BE2C (cell line): ENCODE measurements at places on chromosomes 2 and 18.

- no peak for DNase-seq
Measured at GRCh38 chr18:55413474-55413873, 174.5 kb downstream of the TCF4 start.

DNA sequence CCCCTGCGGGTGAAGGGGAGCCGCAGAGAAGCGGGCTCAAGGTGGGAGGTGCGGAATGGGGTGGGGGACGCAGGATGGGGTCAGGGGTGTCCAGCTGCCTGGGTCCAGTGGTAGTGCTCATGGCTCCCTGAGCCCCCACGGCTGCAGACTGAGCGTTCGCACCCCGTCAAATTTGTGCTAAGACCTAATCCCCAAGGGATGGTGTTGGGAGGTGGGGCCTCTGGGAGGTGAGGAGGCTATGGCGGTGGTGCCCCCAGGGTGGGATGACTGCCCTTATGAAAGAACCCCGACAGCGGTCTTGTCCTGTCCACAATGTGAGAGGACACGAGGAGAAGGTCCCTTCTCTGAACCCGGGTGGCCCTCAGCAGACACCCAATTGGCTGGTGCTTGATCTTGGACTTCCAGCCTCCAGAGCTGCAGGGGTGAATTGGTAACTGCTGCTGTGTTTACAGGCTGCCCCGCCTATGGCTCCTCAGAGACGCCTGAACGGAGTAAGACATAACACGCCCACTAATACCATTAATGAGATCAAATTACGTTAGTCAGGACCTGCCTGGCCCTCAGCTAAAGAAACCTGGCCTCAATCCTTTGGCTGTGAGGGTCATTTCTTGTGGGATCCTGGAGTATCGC, 42.6 kb downstream of the PXDN start:
- no peak for DNase-seq

GRCh38 chr2:3325458-3326181, 52.0 kb downstream of the EIPR1 start:
- DNase-seq: no peak

GRCh38 chr2:24579053-24579803, 88.2 kb downstream of the NCOA1 start:
- DNase-seq: no peak

DNA sequence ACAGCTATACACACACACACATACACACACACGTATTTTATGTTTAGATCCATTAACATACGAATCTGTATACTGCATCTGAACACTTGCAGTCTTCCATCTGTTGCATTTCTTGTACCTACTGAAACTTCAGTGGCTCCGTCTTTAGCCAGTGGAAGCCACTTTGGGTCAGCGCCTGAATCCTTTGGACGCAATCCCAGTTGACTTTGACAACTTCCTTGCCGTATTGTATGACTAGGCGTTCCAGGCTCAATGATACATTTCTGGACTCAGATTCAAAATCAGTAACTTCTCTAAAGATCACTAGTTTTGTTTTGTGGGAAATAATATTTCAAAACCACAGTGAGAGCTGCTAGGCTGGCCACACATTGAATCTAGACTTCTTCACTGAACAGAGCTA, 101.5 kb upstream of the GPC1 start:
- DNase-seq: no peak

GRCh38 chr2:137249463-137250130, 484.3 kb downstream of the THSD7B start:
- DNase-seq: no peak

DNA sequence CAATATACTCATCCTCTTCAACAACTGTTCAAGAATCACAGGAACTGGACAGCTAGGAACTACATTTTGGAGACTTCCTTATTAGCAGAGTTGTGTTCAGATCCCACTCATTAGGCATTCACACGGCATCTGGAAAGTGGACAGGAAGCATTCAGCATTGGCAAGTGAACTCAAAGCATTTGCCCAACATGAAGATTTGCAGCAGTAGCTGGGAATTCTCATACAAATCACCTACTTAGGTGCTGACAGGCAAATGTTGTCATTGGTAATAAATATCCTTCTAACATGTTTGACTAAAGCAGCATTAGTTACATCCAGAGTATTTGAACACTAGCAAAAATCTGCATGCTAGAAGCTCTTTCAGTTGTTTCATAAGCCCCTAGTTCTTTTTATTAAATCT, 350.8 kb downstream of the PTH2R start:
- DNase-seq: no peak

- no peak for DNase-seq
Measured at GRCh38 chr18:24234850-24235418, 96.1 kb downstream of the CABYR start.

DNA sequence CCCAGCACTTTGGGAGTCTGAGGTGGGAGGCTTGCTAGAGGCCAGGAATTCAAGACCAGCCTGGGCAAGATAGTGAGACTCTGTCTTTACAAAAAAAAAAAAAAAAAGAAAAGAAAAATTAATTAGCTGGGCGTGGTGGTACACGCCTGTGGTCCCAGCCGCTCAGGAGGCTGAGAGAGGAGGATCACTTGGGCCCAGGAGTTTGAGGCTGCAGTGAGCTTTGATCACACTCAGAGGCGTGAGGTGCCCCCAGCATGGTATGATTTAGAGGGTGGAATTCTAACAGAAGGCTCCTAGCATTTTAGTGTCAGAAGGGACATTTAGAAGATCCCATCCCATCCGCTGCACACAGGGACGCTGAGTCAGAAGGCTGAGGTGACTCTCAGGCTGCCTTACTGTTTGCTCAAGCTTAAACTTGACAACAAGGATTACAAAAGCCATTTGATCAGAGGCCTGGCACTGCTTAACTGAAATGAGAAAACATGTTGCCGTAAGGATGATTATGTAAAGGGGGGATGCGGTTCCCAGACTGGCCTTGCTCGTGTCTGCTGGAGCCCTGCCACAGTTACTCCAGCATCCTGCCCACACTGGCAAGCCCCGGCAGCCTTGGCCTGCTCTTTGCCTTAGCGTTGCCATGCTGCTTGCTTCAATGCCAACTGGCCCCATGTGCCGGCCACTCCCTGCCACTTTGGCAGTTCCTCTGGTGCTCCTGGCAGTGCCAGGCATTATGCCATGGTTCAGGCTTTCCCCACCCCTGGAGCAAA, 45.6 kb upstream of the SLC1A4 start:
- no peak for DNase-seq

DNA sequence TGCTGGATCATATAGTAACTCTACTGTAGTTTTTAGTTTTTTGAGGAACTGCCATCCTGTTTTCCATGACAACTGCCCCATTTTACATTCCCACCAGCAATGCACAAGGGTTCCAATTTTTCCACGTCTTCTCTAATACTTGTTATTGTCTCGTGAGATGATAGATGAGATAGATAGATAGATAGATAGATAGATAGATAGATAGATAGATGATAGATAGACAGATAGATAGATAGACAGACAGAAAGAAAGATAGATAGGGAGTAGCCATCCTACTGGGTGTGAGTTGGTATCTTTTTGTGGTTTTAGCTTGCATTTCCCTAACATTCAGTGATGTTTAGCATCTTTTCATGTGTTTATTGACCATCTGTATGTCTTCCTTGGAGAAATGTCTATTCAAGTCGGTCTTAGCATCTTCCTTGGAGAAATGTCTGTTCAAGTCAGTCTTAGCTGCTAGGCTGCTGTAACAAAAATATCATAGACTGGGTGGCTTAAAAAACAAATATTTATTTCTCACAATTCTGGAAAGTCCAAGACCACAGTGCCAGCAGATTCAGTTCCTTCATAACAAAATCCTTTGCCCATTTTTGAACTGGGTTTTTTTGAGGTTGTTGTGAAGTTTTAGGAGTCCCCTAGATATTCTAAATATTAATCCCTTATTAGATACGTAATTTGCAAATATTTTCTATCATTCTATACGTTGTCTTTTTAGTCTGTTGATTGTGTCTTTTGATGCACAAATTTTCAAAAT, 98.5 kb downstream of the BIN1 start:
- DNase-seq: no peak
